Heart right ventricle (tissue), 16 donors: ENCODE measurements at places on chromosomes 13 and 19. TPM values are rescaled to one million over a fixed set of nuclear protein-coding genes. Genes with fewer than 3 reads are reported as not detected.

ZNF439 gene
- 2.6 TPM for polyA plus RNA-seq

DNA sequence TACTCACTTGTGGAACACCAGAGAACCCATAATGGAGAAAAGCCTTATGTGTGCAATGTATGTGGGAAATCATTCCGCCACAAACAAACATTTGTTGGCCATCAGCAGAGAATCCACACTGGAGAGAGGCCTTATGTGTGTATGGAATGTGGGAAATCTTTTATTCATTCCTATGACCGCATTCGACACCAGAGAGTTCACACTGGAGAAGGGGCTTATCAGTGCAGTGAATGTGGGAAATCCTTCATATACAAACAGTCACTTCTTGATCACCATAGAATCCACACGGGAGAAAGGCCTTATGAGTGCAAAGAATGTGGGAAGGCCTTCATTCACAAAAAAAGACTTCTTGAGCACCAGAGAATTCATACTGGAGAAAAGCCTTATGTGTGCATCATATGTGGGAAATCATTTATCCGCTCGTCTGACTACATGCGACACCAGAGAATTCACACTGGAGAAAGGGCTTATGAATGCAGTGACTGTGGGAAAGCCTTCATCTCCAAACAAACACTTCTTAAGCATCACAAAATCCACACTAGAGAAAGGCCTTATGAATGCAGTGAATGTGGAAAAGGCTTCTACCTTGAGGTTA lies 10.9 kb downstream of the ZNF549 start:
- no peak for DNase-seq

- no peak for DNase-seq
Measured at GRCh38 chr13:60143775-60144174, 20.0 kb downstream of the DIAPH3 start.

DNA sequence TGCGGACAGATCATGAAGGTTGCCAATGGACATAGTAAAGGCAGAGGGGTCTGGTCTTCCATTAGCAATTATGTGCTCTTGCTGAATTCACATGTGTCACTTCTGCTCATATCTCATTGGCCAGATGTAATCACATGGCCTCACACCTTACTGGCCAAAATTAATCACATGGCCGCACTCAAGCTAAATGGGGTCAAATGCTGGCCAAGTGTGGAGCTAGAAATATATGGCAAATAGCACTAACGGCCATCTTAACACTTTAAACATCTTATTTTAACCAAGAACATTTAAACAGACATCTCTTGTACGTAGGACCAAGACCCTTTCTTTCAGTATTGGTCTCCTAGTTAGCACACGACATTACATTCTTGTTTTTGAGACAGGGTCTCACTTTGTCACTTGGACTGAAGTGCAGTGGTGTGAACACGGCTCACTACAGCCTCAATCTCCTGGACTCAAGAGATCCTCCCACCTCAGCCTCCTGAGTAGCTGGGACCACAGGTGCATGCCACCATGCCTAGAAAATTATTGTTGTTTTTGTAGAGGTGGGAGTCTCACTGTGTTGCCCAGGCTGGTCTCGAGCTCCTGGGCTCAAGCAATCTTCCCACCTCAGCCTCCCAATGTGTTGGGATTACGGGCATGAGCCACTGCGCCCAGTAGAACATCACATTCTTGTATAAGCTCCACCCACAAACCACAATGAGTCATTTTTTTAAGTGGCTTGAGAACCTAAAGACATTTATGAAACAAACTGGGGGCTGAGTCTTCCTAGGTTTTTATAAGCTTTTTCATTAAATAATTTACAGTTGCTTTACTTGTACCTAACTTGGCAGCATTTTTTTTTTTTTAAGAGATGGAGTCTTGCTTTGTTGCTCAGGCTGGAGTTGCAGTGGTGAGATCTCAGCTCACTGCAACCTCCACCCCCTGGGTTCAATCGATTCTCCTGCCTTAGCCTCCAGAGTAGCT lies 2.9 kb upstream of the PTOV1 start:
- no peak for DNase-seq

GRCh38 chr19:19525611-19526380 lies 2.9 kb upstream of the YJEFN3 start:
- no peak for DNase-seq

INAFM1 gene
- 13.7 TPM for polyA plus RNA-seq

ELSPBP1 gene
- polyA plus RNA-seq: not detected

GRCh38 chr19:38009650-38010242 lies 102.7 kb downstream of the SIPA1L3 start:
- no peak for DNase-seq

DNA sequence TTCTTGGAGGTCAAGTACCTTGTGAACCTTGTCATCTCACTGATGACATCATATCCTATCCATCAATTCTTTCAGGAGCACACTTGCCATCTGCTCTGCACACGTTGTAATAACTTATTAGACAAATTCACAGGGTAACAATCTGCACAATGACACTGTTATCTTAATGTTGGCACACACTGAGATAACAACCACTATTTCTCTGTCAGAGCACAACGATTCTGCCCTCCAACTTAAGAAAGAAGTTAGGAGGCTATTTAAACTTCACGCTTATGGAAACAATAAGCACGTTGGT lies 351.3 kb downstream of the DACH1 start:
- no peak for DNase-seq

GRCh38 chr13:110286833-110287819 lies 19.8 kb downstream of the COL4A1 start:
- no peak for DNase-seq

GRCh38 chr19:48918801-48919247 lies 14.7 kb upstream of the DHDH start:
- DNase-seq: no peak

GRCh38 chr19:55353803-55354697 lies 469 bp downstream of the COX6B2 start:
- peak; percentile 61 for DNase-seq

DNA sequence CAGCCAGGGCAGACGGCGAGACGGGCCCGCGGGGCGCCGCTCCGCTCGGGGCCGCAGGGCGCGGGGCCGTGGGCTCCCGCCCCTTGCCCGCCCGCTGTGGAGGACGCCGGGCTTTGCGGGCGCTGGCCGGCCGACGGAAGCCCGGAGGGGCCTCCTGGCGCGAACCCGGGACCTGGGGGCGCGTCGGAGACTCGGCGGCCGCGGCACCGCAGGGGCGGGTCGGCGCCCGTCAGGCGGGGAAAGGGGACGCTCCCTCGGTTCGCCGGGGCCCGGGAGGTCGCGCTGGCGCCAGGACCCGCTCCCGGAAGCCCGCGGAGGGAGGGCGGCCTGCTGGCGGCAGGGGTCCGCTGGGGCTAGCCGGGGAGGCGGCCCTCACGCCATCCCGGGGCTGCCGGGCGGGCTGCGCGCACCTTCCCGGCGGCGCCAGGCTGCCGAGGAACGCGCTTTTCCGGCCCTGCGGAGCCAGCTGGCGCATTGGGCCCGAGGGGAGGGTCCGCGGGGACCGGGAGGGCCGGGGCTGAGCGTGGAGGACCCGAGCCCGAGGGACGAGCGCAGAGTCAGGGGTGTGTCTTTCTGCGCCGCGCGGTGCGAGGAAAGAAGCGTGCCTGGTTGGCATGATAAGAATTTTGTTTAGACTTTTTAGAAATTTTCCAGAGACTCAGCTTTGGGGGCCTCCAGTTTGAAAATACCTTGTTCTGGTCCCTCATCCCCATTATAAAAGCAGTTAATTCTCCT lies 511 bp downstream of the GARRE1 start:
- peak; percentile 51 for DNase-seq

POP4 gene
- polyA plus RNA-seq: 108 TPM

- no peak for DNase-seq
Measured at GRCh38 chr19:53365899-53366493, 491 bp downstream of the ZNF525 start.

GRCh38 chr13:24618011-24618955 lies 61.9 kb upstream of the ATP12A start:
- DNase-seq: no peak

DNA sequence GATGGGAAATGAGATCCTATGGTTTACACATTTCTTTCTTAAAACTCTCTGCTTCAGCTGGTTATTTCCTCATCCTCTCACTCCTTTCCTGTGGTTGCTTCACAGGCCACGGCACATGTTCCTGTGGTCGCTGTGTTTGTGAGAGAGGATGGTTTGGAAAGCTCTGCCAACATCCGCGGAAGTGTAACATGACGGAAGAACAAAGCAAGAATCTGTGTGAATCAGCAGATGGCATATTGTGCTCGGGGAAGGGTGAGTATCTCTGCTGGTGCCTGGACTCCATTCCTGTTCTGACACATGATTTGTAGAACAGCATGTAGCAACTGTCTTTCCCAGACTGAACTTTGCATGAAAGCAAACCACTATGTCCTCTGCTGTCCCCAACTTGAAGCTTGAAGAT lies 254.2 kb downstream of the ITGBL1 start:
- DNase-seq: no peak

ZNF766 gene
- polyA plus RNA-seq: 3.1 TPM

GRCh38 chr13:98983182-98983581 lies 5.3 kb upstream of the DOCK9 start:
- DNase-seq: no peak

ERICH6B gene
- polyA plus RNA-seq: not detected

- no peak for DNase-seq
Measured at GRCh38 chr13:107358866-107359265, 790.9 kb upstream of the ARGLU1 start.

- no peak for DNase-seq
Measured at GRCh38 chr19:29505097-29505824, 20.5 kb upstream of the VSTM2B start.

PEAK3 gene
- 0.22 TPM for polyA plus RNA-seq

- DNase-seq: no peak
Measured at GRCh38 chr19:33309826-33310225, 7.5 kb upstream of the CEBPA start.

GRCh38 chr19:4867534-4868285 lies at the start of gene PLIN3:
PLIN3 (minus strand) TSS chr19:4867667; CDS start chr19:4861394, 6,273 bp downstream.
- peak; percentile 98 for DNase-seq

- DNase-seq: peak; percentile 78
Measured at GRCh38 chr13:80338781-80339562, 2.0 kb downstream of the SPRY2 start.

GRCh38 chr13:59354665-59355369 lies 808.9 kb downstream of the DIAPH3 start:
- no peak for DNase-seq

KANK3 gene
- polyA plus RNA-seq: 23.8 TPM

XAB2 gene
- polyA plus RNA-seq: 28.0 TPM

- no peak for DNase-seq
Measured at GRCh38 chr13:40787062-40787461, 2.3 kb upstream of the SLC25A15 start.

- DNase-seq: no peak
Measured at GRCh38 chr13:112686364-112686763, 3.5 kb upstream of the ATP11A start.

RNF17 gene
- not detected for polyA plus RNA-seq

- no peak for DNase-seq
Measured at GRCh38 chr13:112857914-112858490, 111.0 kb upstream of the MCF2L start.

DNA sequence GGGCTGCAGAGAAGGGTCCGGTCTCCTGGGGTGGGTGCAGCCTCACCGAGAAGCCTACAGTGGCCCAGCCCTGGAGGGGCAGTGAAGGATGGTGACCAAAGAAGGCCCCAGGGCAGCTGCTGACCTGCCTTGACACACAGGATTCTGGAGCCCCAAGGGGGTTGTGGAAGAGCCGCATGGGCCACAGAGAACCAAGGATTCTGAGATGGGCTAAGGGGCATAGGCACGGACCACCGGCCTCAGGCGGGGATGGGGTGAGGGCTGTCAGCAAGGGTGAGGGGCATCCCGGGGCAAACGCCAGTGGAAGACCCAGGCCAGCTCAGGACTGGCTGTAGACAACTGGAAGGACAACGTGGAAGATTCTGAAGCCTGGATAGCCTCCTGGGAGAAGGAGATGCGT lies 151.6 kb downstream of the TEX29 start:
- no peak for DNase-seq

FXYD7 gene
- not detected for polyA plus RNA-seq

ZNF486 gene
- polyA plus RNA-seq: 1.2 TPM

- DNase-seq: no peak
Measured at GRCh38 chr19:16202320-16203255, 4.9 kb downstream of the AP1M1 start.

LGALS4 gene
- polyA plus RNA-seq: 2.6 TPM

FUT2 gene
- polyA plus RNA-seq: 0.07 TPM

- no peak for DNase-seq
Measured at GRCh38 chr19:45293682-45294081, 29.0 kb downstream of the CKM start.

DNA sequence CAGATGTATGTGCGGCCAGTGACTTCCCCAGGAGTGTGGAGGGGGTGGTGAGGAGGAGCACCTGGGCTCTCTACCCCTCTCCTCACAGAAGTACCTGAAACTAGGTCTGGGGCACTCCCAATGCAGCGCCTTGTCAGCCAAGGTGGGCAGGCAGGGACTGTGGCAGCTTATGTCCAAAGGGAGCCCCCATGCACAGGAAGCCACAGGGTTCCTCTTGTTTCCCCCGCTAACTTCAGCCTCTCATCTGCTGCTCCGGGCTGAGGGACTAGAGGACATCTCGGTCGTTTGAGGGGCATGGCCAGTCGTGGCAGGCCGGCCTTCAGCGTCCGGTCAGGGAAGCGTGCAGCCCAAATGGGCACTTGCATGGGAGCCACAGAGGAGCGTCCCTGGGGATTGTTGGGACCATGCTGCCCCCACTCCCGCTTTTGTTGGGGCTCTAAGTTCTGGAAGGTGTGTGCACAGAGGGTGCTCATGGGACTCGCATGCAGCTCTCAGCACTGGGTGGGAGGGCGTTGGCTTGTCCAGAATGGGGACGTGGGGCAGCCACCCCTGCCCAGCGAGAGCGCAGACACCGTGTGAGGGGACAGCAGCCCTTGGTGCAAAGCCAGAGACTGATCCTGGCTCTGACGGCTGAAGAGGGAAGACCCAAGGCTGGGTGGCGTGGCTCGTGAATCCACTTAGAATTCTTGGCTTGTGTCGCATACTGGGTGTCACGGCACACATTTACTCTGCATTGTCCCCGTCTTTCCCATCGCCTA lies 16.6 kb upstream of the NPAS1 start:
- no peak for DNase-seq

- DNase-seq: no peak
Measured at GRCh38 chr13:78700121-78700910, 41.4 kb upstream of the OBI1 start.

DNA sequence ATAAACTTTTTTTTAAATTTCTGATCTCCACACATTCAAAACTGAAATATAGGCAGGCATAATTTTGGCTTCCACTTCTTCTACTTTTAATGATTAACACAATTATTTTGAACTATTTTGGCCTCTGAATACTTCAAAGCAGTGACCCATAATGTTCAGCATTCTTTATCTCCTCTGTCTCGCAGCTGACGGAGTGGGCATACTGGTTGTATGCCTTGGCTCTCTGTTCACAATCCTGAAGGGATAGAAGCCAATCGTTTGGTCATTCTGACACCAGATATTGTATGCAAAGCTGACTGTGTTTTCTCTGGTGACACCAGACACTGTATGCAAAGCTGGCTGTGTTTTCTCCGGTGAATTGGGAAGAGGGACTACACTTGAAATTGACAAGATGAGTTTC lies 833.0 kb downstream of the EFNB2 start:
- DNase-seq: no peak

- no peak for DNase-seq
Measured at GRCh38 chr19:15663247-15663646, 9.6 kb upstream of the CYP4F12 start.

ZNF470 gene
- polyA plus RNA-seq: 12.1 TPM
